Amniotic stem cell (primary cell): ENCODE measurements at places on chromosomes 3 and 15.

DNA sequence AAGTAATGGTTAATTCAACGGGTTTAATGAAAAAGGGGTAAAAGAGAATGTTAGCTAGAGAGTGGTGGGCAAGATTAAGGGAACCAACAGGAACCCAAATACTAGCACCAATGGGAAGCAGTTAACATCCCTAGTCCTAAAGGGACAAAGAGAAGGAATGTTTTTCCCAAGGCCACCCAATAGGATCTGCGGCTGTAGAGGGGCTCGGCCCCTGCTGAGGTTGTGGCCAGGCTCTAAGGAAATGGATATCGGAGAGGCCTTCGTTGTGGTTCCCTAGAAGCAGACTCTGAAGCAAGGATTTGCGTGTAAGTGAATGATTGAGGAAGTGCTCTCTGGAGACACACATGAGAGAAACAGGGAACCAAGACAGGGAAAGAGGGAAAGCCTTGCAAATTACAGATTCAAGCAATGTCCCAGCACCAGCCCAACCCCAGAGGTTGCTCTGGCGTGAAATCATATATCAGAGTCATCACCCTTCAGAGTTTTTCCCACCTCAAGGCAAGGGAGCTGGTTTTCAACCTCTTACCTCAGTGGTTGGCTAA lies 83.6 kb upstream of the TNIK start:
- DNase-seq, result no peak

DNA sequence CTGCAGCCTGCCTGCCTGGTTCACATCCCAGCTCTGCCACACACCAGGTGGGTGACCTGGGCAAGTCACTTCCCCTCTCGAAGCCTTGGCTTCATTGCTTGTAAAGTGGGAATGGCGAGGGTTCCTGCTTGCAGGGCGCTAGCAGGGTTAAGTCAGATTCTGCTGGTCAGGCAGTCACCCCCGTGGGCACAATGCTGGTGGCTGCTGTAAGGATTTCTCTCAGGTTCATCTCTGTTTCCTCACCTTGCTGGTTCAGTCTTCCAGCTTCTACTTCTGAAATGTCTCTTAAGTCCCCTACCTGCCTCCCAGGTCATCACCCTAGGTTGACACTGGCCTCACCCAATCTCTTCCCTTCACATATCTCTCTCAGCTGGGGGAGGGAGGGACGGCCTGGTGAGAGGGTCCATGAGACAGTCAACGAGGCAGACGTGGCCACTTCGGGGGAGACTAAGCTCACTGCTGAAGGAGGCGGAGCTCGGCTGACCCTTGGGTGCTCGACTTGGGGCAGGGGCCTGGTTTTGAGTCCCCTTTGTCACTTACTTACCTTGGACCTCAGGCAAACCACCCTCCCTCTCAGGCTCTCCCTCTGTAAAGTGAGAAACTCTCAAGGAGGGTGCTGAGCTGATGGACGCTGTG lies 11.5 kb downstream of the CTSH start:
- no peak for DNase-seq

GRCh38 chr3:16477521-16477920 lies 36.0 kb downstream of the RFTN1 start:
- no peak for DNase-seq

DNA sequence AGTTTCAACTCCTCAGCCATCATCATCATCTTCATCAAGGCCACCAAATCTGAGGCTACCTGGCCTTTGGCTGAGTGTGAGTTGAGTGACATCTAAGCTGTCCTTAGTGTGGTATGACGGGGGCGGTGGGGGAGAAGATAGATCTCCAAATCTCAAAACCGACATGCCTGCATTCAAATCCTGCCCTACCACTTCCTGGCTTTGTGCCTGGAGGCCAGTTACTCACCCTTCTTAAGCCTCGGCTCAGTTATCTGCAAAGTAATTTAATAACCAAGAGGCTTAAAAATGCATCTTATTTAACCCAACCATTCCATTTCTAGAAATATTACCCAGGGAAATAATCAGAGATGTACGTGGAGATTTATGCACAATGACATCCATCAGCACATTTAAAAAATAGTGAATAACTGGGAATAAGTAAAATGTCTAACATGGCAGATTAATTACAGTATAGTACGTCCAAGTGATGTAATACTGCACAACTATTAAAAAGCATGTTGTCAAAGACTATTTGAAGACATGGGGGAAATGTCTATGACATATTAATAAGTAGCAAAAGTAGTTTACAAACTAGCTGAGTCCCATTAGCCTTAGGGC lies 167.4 kb downstream of the NTRK3 start:
- no peak for DNase-seq

DNA sequence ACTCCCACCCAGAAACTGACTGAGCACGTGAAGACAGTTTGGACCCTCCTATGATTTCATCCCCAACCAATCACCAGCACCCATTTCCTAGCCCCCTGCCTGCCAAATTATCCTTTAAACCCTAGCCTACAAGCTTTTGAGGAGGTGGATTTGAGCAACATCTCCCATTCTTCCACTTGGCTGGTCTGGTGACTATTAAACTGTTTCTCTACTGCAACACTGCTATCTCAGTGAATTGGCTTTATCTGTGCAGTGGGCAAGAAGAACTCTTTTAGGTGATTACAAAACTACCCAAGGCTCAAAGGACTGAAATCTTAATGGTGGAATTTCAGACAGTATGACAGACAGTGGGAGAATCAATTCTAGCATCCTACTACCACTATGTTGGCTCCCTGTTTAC lies 57.6 kb downstream of the FOXB1 start:
- no peak for DNase-seq

GRCh38 chr3:141093971-141094684 lies 43.0 kb downstream of the SPSB4 start:
- no peak for DNase-seq

DNA sequence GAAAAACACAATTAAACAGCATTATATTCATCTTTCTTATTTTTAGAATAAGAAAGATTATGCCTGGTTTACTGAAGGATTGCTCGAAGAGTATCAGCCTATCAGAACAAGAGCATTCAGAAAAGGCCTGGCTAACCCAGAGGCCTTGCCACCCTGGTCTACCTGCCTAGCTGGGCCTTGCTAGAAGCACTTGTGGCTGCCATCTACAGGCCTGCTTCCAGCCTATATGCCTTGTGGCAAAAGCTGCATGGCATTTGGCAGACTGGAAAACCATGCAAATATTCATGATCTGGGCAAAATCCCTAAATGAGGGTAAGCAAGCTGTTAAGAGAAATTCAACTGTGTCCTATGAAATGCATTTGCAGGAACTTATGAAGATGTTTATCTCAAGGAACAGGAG lies 9.3 kb upstream of the ATP13A4 start:
- no peak for DNase-seq

DNA sequence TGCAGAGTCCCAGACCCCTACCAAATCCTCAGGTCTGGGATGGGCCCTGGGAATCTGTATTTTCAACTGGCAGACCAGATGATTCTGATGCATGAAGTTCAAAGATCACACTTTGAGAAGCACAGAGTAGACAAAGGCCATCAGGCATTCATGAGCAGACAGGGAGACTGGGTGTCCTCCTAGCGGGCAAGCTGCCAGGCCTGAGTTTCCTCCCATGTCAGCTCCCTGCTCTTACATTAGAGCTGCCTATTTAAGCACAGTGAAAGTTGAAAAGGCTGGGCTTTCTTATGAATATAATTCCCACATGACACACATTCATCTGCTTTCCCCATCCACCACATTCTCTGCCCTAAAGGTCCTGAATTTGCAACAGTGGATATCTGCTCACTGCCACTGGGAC lies 14.0 kb downstream of the CAPN3 start:
- DNase-seq, result no peak

GRCh38 chr3:72738752-72739530 lies 109.3 kb downstream of the SHQ1 start:
- DNase-seq, result no peak

DNA sequence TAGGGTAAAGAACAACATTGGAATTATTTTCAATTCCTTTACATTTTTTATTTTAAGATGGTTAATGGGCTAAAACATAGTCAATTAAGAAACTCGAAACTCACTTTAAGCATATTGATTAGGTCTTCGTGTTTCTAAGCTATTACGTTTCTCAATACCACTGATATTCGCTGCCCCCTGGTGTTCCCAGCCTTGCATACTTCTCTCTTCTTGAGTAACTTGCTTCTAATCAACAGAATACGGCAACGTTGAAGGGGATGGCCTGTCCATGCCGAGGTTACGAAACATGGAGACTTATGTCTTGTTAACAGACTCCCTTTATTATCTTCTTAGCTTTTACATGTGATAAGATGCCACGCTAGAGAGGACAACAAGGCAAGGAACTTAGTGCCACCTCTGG lies 43.6 kb downstream of the ROBO1 start:
- DNase-seq, result no peak

- no peak for DNase-seq
Observed at GRCh38 chr15:60546744-60547143, 67.8 kb upstream of the ICE2 start.

DNA sequence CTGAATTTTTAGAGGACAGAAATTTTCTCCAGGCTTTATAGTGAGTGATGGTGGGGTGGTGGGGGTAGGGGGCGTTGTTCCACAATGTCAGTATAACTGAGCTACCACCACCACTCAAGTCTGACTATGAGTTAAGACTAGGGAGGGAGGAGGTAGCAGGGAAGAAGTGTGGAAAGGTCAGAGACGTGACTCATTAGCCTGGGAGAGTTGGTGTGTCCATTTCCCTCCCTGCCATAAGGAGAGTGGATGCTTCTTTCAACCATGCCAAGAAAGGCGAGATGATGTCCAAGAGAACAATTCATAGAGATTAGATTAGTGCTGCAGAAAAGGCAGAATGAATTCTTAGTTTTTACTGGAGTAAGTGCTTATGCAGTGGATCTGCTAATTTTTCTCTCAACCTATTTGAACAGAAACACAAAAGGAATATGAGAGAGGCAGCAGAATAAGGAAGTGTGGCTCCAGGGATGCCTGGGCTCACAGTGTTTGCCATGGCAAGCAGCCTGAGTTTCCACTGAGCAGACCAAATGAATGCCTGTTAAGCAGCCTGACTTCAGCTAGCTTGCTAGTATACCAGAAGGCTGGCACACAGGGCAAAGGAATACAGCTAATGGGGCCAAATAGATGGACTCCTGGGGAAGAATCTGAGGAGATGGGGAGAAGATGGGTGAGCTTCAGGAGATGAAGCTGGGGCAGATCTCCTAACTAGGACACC lies 708.9 kb downstream of the NTRK3 start:
- no peak for DNase-seq

DNA sequence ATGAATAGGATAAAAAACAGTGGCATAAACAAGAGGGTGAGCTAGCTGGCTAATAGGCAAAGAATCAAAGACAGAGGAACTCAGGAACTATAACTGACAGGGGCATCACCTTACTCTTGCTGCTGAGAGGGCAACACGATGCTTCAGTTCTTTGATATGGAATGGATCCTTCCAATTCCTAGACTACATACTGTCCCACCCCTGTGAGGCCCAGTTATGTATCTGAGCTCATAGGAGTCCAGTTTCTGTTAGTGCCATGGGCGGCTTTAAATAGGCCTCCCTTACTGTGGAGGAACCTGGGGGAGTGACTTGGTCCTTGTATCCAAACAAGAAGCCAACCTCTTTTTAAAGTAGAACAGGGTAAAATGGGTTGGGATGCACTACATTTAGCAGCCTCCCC lies 37.3 kb downstream of the CD47 start:
- DNase-seq, result no peak

DNA sequence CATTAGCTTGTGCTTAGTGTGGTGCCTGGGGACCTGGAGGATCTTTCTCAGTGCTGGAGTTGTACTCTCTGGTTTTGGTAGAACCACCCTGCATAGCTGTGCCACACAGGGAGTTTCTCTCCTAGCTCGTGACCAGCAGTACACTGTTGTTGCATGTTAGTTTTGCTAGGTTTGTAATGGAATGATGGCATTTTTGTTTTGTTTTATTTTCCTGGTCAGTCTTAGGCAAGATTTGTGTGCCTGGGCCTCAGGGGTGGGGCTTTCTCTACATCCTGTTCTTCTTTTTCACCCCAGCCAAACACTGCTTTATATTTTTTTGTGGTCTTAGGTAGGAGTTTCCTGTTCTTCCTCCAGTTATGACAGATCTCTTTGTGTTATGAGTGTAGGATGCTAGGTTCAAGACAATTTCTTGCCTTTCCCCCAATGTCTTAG lies 534.5 kb upstream of the KCNMB2 start:
- DNase-seq, result no peak

- no peak for DNase-seq
Observed at GRCh38 chr15:98174286-98174685, 213.8 kb downstream of the ARRDC4 start.

DNA sequence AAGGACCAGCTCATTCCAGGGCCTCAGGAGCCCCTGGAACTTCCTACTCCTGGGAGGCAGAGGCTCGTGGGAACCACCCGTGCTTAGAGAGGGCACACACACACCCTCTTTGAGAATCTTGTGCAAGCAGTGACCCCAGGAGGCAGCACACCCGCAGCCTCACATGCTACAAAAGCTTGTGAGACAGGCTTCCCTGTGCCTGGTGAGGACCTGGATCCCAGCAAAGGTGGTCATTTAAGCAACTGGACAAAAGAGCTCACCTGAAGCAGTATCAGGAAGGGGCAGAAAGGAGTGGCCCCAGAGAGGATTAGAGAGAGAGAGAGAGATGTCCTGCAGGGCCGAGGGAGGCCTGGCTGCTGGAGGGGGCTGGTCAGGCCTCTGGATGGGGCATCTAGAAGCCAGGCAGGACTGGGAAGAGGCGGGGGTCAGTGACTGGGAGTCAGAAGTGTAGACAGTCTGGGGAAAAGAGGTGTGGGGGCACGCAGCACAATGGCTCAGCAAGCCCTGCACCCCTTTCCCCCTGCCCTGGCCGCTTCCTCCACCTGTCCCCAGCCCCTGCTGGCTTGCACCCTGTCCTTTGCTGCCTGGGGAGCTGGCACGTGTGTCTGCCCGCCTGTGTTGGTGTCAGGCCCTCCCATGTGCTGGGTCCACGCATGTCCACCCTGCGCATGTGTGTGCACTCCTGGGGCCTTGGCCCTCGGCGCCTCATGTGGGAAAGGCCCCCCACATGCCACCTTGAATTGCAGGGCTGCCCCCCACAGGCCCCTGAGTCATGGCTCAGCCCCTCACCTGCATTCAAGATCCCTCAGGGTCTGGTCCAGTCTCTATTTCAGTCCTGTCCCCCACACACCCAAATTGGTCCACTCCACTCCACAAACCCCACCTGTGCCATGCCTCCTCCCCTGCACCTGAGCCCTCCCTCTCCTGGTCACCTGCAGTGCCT lies 36.9 kb downstream of the TSPAN3 start:
- DNase-seq, result no peak

DNA sequence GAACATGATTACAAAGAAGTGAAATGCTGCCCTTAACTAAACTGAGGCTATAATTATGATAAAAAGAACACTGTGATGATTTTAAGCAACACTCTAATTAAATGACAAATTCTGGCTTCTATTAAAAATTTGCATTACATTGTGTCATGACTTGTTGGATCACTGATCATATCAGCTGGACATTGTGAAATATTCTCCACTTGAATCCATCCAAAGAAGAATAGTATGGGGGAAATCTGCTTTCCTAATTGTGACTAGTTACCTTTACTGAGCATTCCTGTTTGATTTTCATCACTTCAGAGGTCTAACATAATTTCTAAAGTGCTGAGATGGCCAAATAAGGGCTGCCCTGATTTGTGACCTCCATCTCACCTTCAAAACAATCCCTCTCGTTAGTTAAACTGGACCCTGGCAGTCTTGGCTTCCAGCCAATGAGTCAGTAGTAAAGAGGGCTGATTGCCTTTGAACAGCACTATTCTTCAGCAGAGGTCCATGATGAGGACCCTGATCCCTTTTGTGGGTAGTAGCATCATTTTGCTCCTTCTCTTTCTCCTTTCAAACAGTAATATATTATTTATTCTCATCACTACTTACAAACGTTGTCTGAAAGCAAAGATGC lies 53.5 kb upstream of the LEKR1 start:
- DNase-seq, result no peak
